ENCODE measurements at places on chromosomes 3 and 15. TPM values are rescaled to one million over a fixed set of nuclear protein-coding genes. Genes with fewer than 3 reads are reported as not detected.

DNA sequence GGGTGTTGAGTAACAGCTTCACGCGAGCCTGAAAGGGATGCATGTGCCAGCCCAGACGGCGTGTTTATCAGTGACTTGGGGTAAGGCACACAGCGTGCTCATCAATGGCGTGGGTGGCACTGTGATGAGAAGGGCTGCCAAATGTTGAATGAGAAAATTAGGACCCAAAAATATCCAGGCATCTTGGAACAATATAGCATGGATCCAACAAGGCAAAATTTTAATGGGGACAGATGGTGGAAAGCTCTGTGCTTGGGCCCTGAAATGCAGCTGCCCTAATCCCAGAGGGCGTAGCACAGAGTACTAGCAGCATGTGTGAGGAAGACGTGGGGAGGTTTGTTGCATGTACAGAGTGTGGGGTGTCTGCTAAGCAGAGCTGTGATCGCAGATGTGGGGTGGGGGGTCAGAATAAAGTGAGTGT is 48.9 kb downstream of the SSUH2 start:
- no peak for DNase-seq

DUOX1 gene
- 202 TPM for total RNA-seq

DNA sequence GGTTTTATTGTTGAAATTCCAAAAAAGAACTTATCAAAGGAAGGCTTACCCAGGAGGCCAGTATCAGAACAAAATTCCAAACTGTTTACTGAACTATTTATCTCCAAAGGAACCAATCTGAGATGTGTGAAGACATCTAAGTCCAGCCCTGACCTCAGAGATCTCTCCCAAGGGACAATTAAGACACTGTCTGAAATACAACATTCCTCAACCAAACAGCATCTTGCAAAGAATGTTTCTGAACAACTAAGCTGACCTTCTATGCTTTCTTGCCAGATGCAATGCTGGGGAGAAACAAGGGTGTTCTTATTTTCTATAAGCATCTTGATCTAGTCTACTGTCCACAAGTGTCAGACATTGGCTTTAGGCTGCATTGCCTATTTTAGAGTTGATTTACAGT is 13.6 kb downstream of the PDZRN3 start:
- no peak for DNase-seq

- no peak for DNase-seq
Measured at GRCh38 chr15:36156879-36157427, 422.5 kb upstream of the CDIN1 start.

DNA sequence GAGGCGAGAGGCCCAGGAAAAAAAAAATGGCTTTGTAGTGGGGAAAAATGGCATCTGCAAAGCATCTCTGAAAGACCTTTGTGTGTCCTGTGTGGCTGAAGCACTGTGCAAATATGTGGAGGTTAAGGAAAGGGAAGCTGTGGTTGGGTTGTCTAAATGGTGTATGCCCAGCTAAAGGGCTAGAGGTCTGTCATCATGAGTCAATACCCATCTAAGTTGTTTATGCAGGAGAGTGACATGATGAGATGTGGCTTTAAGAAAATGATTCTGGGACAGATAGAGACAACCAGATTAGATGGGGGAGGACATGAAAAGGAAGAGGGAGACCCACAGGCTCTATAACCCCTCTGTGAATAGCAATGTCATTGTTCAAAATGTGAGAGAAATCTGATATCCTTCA is 280.7 kb downstream of the MFSD1 start:
- no peak for DNase-seq

- DNase-seq: no peak
Measured at GRCh38 chr3:112619295-112619694, 21.6 kb downstream of the CCDC80 start.

Data from esophagus squamous epithelium (tissue), 5 donors.